Epithelial cell of proximal tubule (primary cell): ENCODE measurements at places on chromosomes 11 and 22. TPM values are rescaled to one million over a fixed set of nuclear protein-coding genes. Genes with fewer than 3 reads are reported as not detected.

DNA sequence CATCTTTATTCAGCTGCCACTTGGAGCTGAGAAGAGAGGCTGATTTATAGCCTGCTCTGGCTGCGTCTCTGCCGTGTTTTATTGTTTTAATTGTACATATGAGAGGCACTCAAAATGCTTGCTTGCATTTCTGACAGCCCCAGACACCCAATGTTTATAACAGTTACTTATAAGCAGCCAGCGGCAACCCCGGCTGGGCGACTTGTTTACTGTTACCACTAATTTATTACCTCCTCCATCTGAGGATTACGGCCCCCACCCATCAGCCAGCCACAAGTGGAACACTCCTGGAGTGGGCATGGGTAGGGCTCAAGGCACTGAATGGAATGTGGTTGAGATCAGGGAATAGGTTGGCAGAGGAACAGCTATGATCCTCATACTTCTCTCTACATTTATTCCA, 61.2 kb downstream of the CLPB start:
- DNase-seq: no peak

GRCh38 chr11:13052130-13052571, 43.0 kb downstream of the RASSF10 start:
- DNase-seq: no peak

GRCh38 chr22:20507253-20508066, at the start of gene MED15:
MED15 (plus strand) TSS chr22:20507610; CDS start chr22:20507679, 69 bp downstream.
- no peak for DNase-seq

The RAPSN gene
- total RNA-seq: not detected in 2 replicates

The TBX10 gene
- not detected in 2 replicates for total RNA-seq

The OOSP4A gene
- total RNA-seq: not detected in 2 replicates
